Caki2 (cell line): ENCODE measurements at places on chromosomes 6 and 20.
A peak's percentile ranks its signal among the peaks of the same experiment; 100 is the strongest.

DNA sequence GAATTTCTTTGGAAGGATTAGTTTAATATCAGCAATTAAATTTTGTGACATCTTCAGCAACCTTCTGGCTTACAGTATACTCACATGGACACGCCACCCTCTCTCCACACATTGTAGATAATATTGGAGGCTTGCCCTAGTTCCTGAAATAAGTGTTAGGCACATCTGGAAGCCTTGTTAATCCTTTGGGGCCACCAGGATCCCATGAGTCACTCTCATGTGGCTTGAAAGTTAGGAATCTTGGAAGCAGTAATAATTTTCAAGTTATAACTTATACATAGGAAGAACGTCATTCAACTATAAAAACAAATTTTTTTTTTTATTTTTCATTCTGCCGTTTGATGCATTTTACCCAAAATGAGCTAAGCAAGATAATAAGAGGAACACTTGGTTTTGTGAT lies 20.5 kb downstream of the LAMA4 start:
- no peak for DNase-seq

DNA sequence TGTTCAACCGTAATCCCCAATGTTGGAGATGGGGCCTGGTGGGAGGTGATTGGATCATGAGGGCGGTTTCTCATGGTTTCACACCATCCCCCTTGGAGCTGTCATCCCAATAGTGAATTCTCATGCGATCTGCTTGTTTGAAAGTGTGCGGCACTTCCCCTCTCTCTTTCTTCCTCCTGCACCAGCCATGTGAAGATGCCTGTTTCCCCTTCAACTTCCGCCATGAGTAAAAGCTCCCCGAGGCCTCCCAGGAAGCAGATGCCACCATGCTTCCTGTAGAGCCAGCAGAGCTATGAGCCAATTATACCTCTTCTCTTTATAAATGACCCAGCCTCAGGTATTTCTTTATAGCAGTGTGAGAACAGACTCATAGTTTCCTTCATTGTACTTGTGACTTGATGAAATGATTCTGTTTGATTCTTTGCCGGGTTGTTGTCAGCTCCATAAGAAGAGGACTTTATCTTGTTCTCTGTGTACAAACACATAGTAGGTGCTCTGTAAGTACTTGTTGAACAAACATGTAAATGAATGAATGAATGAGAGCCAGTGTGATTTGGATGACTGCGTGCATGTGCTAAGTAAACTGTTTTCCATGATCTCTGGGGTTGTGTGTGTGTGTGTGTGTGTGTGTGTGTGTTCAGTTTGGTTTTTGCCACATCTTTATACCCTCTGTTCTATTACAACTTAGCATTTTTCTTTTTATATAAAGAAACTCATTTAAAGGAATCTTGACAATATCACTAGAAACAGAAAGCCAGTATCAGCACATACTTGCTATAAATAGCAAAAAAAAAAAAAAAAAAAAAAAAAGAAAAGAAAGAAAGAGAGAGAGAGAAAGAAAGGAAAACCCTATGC lies 22.5 kb upstream of the PTGIS start:
- no peak for DNase-seq

- no peak for DNase-seq
These were observed 218.0 kb upstream of the PREP start for GRCh38 chr6:105620878-105621277.

GRCh38 chr6:27290065-27290849 lies 21.8 kb downstream of the POM121L2 start:
- peak; percentile 69 for DNase-seq
